SJCRH30 (cell line): ENCODE measurements at places on chromosomes 5 and 9.

DNA sequence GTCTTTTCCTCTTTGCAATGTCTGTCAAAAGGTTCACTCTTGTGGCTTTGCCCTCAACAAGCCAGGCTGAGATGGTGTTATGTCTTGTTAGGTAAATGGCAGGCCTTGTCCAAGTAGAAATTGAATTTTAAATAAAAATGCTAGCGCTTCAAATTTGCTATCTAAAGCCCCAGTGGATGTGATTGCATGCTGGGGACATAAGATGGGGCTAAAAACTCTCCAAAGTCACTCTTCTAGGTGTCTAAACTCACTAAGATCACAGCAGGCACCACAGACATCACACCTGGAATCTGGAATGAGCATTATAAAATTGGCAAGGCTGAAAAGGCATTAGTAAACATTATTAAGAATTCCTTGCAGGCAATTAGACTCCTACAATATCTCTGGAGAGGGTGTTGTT is 262.7 kb upstream of the CLINT1 start:
- DNase-seq = no peak

DNA sequence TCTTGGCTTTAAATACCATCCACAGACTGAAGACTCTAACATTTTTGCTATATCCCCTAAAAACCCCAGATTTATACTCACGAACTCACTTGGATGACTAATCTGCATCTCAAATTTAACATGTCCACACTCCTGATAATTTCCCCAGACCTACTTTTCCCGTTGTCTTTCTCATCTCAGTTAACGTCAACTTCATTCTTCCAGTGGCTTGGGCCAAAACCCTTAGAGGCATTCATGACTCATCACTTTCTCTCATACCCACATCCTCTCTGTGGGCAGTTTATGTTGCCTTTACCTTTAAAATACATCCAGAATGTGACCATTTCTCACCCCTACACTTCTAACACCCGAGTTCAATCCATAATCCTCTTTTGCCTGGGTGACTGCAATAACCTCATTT is 96.7 kb downstream of the EDIL3 start:
- DNase-seq = peak; percentile 64

DNA sequence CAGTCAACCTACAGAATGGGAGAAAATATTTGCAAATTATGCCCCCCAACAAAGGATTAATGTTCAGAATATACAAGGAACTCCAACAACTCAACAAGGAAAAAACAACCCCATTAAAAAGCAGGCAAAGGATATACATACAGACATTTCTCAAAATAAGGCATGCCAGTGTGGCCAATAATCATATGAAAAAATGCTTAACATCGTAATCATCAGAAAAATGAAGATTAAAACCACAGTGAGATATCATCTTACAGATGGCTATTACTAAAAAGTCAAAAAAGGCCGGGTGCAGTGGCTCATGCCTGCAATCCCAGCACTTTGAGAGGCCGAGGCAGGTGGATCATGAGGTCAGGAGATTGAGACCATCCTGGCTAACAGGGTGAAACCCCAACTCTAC is 103.2 kb downstream of the KLHL3 start:
- DNase-seq = no peak

DNA sequence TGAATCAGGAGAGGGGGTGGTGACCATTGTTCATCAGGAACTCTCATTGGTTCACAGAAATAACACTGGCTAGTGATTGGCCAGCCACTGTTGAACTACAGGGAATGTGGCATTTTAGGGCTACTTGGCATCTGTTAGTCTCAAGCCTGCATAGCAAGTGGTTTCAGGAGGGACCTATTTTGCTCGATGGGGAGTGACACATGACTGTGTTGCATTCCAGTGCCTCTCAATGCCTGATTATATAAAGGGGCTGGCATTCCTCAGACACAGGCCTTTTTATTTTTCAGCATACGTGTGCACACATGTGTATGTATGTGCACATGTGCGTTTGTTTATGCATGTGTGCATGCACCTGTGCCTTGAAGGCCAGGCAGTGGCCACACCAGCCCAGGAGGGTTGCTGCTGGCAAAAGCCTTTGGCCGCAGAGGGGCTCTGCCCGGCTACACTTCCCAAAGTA is 23.2 kb downstream of the FGD3 start:
- no peak for DNase-seq

GRCh38 chr9:131899296-131900228 is 159.7 kb upstream of the RAPGEF1 start:
- DNase-seq = no peak

DNA sequence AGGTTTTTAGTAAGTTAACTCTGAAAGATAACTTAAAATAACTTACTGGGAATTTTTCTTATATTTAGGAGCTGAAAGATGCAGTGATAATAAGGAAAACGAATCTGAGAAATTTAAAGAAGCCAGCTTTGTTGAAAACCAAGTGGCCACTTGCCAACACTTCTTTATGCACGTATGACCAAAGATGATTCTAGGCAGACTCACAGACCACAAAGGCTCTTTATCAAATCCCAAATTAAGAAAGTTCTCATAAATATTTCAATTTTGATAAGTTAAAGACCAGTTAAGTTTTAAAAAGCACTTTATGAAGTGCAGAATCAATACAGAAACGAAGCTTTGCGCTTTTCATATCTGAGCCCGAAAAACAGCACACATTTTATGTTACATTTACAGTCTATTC is 1.5 kb downstream of the AFF4 start:
- DNase-seq = no peak
